Motor neuron (in vitro differentiated cells): ENCODE measurements at places on chromosomes 3 and 15. TPM values are rescaled to one million over a fixed set of nuclear protein-coding genes. Genes with fewer than 3 reads are reported as not detected.

The SLC9C1 gene
- not detected in 2 replicates for total RNA-seq

The CLSTN2 gene
- total RNA-seq, result 125 and 205 TPM in 2 replicates

The WDR93 gene
- total RNA-seq, result 0.13 and 0.18 TPM in 2 replicates

The SLC51B gene
- total RNA-seq, result not detected in 2 replicates

The SLCO2A1 gene
- 0.18 and 0.41 TPM in 2 replicates for total RNA-seq

The RETNLB gene
- total RNA-seq, result not detected in 2 replicates

DNA sequence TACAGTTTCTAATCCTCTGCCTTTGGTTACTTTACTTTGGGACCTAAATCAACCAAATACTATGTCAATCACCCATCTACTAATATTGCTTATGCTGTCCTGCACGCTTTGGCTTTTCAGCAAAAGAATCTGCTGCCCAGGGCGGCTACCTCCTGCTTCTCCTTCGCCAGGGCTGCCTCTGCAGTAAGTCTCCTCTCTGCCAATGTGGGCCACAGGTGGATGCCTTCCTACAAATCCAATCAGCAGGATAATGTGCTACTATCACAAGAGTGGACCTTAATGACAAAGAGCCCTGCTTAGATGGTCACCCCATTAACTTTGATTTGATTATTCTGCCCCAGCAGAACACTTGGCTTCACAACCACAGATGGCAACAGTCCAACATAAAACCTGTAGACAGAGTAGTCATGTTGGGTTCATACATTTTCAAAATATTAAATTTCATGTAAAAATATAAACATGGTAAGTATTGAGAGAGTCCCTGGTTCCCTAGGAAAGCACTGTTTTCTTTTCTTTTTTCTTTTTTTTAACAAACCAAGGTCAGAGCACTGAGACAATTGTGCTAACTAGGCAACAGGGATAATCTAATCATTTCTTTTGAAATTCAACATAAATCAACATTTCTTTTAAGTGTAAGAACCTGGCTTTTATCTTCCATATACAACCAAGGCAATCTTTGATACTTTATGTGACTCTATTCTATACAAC, 298.3 kb downstream of the ZBTB20 start:
- ATAC-seq, result peak; percentile 26

- ATAC-seq, result no peak
Measured at GRCh38 chr15:78469031-78469430, 31.0 kb downstream of the IREB2 start.

DNA sequence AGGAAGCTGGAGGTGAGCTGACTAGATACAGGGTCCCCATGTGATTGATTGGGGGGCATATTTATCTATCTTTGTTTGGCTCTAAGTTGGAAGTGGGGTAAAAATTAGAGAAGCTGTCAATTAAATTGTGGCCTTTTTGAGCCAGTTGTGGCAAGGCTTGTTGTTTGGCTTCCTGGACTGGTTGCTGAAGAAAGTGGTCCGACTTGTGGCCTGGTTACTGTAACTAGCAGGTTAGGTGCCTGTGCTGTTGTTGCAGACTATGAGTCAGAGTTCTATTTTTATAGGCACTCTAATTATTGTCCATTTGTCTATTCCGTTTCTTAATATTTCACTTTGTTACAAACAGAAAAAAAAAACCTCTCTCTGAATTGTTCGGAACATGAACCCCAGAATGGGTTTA, 129.1 kb upstream of the CNTN6 start:
- no peak for ATAC-seq

GRCh38 chr3:16423947-16424673, 89.4 kb downstream of the RFTN1 start:
- ATAC-seq, result no peak

DNA sequence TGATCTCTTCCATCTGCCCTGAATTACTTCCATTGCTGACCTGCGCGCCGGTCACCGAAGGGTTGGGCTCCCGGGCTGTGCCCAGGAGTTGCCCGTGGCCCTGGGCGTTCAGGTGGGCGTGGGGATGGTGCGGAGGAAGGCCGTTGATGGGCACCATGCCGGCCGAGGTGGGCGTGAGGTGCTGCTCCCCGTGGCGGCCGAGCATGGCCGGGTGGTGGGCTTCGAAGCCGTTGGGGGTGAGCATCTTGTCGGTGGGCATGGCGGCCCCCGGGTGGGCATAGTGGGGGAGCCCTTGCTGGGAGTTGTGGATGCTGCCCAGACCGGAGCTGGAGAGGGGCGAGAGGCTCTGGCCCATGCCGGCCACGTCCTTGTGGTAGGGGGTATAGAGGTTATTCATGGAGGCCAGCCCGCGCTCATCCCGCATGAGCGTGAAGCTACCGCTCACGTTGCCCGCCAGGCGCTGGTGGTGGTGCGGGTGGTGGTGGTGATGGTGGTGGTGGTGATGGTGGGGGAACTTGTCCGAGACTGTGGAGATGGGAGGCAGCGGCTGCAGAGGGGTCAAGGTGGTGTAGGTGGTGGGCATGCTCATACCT, 1.0 kb downstream of the ONECUT1 start:
- no peak for ATAC-seq

GRCh38 chr3:48236531-48236930, 4.4 kb upstream of the ZNF589 start:
- no peak for ATAC-seq

- ATAC-seq, result no peak
Measured at GRCh38 chr3:189167027-189167766, 4.6 kb upstream of the TPRG1 start.

- peak; percentile 73 for ATAC-seq
Measured at GRCh38 chr3:28575100-28575745, 226.6 kb upstream of the AZI2 start.

- ATAC-seq, result no peak
Measured at GRCh38 chr3:133475245-133476010, 75.6 kb downstream of the BFSP2 start.

DNA sequence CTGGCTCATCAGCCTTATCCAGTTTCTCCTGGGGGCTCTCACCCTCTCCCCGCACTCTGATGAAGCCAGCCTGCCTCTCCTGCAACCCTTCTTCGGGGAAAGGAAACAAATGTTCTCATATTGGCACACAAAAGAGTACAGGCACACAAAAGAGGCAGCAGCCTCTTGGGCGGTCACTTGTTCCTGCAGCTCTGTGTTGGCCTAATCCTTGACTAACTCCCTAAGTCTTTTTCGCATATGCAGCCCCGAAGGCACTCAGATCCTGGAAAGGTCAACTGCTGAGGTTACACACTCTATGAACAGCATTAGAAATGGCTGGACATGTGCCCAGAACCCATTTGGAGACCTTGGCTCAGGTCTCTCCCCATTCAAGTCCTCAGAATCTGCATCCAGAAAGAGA, 7.4 kb upstream of the CAMP start:
- ATAC-seq, result no peak

DNA sequence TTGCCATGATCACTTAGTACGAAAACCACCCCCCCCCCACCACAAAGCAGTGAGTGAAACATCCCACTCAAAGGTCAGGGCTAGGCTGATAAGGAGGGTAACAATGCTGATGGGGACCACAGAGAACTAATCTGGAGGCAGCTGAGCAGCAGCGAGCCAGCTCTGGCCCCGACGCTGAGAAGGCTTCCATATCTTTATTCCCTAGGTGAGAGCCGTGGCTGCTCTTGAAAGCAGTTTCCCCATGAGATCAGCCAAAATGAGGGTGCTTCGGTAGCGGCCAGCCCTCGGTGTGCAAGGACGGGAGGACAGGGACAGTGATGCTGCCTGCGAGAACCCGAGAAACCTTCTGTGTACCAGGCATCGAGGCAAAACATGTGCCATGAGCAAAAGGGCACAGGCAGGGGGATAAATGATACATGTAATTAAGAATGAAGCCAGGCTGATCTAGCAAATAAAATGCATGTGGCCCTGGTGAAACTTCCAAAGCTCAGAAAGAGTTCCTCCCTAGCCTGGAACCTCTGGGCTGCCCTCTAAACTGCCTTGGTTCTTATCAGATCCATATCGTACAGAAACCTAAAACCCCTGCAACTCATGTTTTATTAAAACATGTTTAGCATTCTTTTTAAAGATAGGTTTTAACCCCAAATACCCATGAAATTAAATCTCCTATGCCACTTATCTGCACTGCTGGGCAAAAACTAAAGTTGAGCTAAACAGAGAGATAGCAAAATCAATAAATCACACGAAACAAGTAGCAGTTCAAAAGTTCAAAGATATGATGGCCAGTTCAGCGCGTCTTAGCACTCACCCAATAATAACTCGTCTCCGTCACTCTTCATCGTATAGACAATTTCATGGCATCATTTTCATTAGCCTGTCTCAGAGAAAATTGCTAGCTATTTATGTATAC, 337.3 kb downstream of the FOXP1 start:
- no peak for ATAC-seq

DNA sequence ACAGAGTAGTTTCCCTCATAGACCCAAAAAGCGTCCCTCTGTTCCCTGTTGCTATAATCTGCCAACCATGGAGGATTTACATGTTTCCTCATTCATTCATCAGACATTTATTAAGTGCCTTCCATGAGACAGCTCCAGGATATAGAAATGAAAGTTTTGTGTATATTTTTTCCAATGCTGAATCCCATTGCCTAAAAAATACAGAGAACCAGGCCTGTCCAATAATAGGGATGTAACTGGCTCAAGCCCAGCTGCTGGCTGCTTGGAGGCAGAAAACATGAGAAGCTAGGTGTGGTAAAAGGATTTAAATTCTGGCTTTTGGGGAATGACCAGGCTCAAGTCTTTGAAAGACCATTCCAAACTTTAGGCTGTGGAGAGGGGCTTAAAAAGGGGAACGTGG, 41.5 kb downstream of the RARB start:
- no peak for ATAC-seq

DNA sequence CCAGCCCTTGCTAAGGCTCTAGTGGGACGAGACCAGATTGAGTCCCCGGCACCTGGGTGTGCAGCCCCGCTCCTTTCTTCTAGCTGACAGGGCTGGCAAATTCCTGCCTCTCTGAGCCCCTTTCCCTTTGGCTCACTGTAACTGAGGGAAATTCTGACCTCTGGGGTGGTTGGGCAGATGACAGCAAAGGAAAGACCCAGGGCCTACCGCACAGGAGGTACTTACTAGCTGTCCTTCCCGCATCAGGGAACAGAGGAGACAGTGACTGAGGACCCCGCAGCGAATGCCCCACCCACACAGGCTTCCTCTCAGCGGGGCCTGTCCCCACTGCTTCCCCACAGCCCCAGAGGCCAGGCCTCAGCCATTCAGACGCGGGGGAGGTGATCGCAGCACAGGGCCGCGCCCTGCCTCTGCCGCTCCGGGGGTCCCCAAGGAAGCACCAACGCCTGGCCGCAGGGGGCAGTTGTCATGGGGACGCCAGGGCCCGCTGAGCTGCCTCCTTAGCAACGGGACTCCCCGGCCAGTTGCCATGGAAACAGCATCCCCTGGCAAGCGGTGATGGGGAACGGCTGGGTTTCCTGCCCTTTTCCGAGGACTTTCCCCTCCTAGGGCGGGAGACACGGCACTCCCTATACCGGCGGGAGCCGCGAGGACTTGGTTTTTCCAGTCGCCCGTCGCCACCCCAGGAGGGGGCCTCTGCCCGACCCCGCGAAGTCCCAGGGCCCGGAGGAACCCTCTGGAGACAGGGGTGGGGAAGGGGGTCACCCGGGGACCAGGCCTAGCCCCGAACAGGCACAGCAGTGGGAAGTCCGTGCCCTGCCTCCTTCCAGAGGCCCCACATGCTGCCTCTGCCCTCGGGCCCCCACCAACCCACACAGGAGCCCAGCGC, 50.1 kb downstream of the HCN4 start:
- ATAC-seq, result peak; percentile 21

DNA sequence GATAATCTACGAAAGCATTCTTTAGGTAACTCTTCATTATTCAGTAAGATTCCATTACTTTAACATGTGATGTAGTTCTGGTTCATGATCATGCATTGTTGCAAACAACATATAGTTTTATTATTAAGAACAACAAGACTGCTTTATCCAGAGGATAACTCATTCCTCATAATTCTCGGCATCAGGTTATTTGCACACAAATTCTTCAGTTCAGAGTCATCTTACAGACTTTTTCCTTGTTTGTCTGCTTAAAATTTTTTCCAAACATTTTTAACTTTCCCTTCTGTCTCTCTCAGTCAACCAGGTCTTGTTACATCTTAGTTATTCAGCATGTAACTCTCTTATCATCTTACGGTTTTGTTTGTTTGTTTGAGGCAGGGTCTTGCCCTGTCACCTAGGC, 60.1 kb downstream of the VGLL3 start:
- ATAC-seq, result no peak

GRCh38 chr3:196867155-196867506, 589 bp upstream of the SENP5 start:
- ATAC-seq, result peak; percentile 2

GRCh38 chr3:107729686-107730085, 206.9 kb downstream of the BBX start:
- ATAC-seq, result no peak

GRCh38 chr3:42164656-42165055, 73.5 kb downstream of the TRAK1 start:
- ATAC-seq, result peak; percentile 49

GRCh38 chr3:174820885-174821284, 38.2 kb upstream of the NAALADL2 start:
- ATAC-seq, result no peak

GRCh38 chr15:77030928-77031375, 36.0 kb downstream of the PSTPIP1 start:
- peak; percentile 70 for ATAC-seq

- ATAC-seq, result no peak
Measured at GRCh38 chr3:117036259-117036799, 326.8 kb downstream of the TUSC7 start.

DNA sequence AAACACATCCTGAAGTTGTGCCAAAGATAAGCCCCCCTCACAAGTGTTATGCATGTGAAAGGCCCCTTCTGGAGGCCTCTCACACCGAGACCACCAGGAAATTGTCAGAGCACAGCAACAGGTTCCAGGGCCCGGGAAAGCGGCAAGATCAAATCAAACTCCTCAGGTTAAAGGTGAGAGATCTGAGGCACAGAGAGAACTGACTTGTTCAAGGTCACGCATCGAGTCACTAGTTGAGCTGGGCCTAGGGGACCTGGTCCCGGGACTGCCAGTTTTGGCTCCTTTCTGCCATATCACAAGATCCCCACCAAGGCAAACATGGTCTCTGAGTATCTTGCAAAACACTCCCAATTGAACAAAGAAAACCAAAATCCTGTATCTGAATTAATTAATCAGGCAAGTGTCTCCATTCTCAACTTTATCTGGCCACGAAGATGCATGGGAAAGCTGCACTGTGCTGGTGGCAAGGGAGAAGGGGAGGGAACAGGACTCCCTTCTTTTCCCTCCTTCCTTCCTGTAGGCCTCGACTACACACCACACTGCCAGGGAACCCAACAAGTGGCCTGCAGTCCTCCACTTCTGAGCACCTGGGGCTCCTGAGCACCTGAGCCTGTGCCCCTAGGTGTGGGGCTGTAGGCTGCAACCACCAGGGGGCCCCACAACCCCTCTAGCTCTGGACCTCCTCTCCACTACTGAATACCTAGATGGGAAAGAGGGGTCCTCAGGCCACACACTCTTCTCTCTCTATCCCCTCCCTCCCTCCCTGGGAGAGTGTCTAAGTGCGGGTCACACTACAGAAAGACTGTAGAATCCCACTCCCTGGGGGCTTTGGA, 37.3 kb downstream of the ANP32A start:
- no peak for ATAC-seq

GRCh38 chr3:51817375-51817774, 38.3 kb upstream of the IQCF6 start:
- ATAC-seq, result no peak

GRCh38 chr3:16462679-16463078, 50.8 kb downstream of the RFTN1 start:
- ATAC-seq, result no peak
